ENCODE measurements at places on chromosomes 6 and 20.
A peak's percentile ranks its signal among the peaks of the same experiment; 100 is the strongest.

- no peak for DNase-seq
Observed at GRCh38 chr6:169583886-169584541, 117.8 kb downstream of the WDR27 start.

DNA sequence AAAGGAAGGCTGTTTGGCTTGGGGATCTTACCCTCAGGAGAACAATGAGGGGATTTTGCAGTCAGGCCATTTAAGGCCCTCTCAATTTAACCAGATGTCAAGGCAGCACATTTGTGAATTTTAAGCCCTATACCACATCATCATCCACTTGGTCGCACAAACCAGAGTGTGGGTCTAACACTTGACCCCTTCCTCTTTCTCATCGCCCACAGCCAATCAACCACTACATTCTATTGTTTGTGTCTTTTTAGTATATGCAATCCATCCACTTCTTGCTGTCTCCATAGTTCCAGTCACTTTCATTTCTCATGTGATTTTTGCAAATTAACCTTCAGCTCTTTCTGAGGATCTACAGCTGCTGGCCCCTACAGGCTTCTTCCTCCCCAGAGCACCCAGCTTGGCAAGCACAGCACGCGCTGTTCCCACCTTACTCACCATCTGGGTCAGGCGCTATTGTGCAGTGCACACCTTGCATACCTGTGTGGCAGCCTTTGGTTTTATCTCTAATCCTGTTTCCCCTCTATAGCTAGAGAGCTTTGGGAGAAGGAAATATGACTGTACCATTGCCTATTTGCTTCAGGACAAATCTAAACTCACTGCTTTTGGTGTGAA, 32.3 kb upstream of the CD83 start:
- no peak for DNase-seq

- DNase-seq, result peak; percentile 20
Observed at GRCh38 chr6:55713436-55713835, 134.4 kb upstream of the HMGCLL1 start.

GRCh38 chr20:37253087-37253486, 8.5 kb downstream of the GHRH start:
- DNase-seq, result no peak

DNA sequence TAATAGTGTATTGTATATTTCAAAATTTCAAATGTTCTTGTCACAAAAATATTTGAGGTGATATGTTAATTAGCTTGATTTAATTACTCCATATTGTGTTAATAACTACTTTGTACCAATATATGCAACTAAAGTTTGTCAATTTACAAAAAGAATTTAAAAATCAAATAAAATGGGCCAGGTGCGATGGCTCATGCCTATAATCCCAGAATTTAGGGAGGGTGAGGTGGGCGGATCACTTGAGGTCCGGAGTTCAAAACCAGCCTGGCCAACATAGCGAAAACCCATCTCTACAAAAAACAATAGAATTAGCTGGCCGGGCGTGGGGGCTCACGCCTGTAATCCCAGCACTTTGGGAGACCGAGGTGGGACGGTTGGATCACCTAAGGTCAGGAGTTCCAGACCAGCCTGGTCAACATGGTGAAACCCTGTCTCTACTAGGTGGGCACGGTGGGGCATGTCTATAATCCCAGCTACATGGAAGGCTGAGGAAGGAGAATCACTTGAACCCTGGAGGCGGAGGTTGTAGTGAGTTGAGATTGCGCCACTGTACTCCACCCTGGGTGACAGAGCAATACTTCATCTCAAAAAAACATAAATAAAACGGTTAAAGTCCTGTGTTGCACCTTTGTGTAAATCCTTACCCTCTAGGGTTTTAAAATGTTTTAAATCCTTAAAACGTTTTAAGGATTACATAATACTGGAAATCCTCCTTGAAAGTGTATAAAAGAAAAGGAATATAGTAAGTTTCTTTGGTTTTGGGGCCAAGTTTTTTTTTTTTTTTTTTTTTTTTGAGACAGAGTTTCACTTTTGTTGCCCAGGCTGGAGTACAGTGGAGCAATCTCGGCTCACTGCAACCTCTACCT, 4.0 kb downstream of the HSPA1B start:
- DNase-seq, result no peak

DNA sequence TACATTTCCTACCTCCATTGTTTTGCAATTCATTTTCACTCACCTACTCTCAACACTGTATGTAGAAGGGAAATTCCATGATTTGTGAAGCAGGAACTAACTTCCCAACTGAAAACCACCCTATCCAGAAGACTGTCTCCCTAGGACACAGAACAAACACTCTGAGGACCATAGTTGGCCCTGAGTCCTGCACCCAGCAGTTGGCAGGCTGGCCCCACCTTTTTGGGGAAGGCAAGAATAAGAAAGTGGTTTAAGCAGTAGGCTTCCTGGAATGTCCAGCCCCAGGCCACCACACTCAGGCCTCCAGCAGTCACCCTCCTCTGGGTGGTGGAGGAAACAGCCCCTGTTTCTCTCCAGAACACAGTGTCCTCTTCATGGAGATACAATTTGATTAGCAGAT, 258.8 kb downstream of the ARHGAP18 start:
- no peak for DNase-seq

DNA sequence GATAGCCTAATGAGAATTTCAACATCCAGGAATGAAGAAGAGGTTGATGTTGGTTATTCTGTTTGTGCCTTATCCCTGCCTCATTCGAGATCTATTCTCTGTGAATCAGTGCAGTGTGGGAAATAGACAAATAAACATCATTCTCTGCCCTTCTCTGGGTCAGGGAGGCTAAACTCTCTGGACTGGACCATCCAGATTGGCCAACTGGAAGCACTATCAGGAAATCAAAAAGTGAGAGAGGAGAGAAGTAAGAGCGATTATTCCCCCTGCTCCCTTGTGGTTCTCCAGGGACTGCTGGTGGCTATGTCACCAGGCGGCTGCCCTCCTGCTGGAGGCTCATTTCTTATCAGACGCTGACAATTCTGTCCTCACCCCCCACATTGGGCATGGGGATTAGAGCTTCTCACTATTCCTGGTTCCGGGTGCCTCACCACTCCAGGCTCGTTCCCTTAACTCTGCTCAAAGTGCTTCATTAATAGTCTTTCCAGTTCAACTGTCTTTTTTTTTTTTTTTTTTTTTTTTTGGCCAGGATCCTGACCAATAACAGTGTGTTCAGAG, 201.7 kb upstream of the RREB1 start:
- no peak for DNase-seq

- no peak for DNase-seq
Observed at GRCh38 chr6:28588666-28589065, 63.0 kb downstream of the GPX5 start.

- no peak for DNase-seq
Observed at GRCh38 chr6:153489479-153489878, 358.4 kb upstream of the RGS17 start.

DNA sequence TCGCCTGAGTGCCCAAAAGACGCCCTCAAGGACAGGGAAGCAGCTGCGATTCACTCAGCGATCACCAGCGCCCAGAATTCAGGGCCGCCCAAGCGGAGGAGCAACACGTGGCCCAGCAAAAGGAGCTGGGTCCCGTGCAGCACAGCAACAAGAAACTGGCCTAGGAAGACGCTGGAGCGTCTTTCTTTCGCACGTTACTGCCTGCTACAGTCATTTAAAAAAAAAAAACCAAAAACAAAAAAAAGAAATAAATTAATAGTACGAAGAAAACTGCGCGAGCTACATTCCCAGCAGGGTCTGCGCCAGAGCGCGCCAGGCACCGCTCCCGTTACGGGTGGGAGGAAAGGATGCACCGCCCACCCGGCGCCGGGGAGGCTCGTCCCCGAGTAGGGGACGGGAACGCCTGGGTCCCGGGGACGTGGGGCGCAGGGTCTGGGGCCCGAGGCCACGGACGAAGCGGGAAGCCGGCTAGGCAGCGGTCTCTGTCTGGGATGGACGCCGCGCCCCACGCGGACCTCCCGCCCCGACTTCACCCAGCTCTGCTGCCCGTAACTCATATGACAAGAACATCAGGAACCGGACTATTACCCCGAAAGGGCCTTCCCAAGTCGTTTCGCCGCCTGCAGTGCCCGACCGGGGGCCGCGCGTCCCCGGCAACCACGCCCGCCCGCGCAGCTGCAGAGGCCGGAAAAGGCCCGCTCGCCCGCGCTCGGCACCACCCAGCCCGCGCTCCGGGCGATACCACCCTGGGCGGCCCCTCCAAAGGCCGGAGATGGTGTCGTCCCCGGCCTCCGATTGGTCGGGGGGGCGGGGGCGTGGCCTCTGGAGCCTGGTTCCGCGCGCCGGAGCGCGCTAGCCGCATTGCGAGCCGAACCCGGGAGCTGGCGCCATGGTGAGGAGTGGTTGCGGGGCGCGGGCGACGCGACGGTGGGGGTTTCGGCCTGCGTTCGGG, at the start of gene NOP56:
NOP56 (plus strand) TSS at position 861 of the 952 bp plus-strand sequence; CDS start at position 890, 29 bp downstream.
- peak; percentile 93 for DNase-seq

Measured in renal pelvis (tissue), 12 donors.